ENCODE measurements at places on chromosomes 1 and 21. TPM values are rescaled to one million over a fixed set of nuclear protein-coding genes. Genes with fewer than 3 reads are reported as not detected.
A peak's percentile ranks its signal among the peaks of the same experiment; 100 is the strongest.

DNA sequence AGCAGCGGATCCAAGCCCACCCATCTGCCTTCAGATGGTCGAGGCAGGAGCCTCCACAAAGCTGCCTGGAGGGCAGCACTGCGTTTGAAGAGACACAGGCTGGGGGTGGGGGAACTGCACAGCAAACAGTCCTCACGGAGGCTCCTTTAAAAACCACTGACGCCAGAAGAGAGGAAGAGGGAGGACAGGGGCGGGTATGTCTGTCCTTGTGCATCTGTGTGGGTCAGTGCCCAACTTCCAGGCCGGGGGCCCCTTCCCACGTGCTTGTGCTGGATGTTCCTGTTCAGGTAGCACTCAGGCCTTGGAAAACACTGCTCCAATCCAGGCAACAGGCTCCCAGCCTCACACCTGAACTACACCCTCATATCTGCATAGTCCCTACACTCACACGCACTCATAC lies 7.7 kb downstream of the AHDC1 start:
- no peak for DNase-seq

- DNase-seq, result no peak
Observed at GRCh38 chr1:184914149-184914548, 60.2 kb downstream of the NIBAN1 start.

GRCh38 chr1:119188926-119189325 lies 48.5 kb upstream of the WARS2 start:
- no peak for DNase-seq

The KRTAP12-2 gene
- not detected for total RNA-seq

DNA sequence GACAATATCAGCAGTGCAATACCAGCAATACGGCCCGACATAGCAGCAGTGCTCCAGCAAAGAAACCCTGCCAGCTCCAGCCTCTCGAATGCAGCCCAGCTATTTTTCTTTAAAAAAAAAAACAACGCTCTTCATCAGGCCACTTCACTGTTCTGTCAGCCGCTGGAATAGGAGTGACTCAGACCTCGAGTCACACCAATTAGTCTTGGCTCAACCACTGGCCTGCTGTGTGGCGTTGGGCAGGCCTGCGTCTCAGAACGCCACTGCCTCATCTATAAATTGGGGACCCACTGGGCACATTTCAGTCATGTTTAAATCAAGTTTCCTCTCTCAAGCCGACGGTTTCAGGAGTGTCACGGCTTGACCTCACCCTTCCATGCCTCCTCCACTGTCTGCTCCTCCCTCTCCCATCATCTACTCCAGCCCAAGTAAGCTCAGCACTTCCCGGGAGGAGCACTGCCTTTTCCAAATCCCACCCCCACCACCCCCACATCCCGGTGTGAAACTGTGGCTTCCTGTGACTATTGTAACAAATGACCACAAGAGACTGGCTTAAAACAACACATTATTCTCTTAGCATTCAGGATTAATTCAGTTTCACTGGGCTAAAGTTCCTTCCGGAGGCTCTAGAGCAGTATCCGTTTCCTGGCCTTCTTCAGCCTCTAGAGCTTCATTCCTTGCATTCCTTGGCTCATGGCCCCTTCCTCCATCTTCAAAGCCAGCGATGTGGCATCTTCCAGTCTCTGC lies 71.9 kb upstream of the EFHD2 start:
- DNase-seq, result no peak

DNA sequence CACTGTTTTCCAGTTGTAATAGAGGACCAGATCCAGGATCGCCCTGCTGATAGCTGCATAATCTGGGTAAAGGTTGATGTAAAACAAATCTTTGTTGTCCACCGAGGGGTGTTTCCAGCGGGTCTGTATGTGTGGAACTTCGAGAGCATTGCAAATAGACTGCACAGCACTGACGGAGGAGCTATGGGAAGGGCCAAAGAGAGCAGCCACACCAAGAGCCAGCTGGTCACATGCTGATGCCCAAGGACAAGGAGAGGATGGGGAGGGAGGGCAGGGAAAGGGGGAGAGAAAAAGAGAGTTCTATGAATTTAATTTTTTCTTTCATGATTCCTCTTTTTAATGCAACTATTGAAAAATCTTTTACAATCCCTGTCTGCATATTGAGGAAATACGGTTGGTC lies 250.0 kb downstream of the GRIK1 start:
- no peak for DNase-seq

- DNase-seq, result peak; percentile 24
Observed at GRCh38 chr1:34907487-34908090, 21.9 kb downstream of the DLGAP3 start.

- DNase-seq, result peak; percentile 79
Observed at GRCh38 chr1:160862203-160863060, at the start of gene CD244. Gene CD244, minus strand, starts transcription at chr1:160862887. Its CDS starts 210 bp downstream, at chr1:160862677.

GRCh38 chr1:155070721-155071569 lies 7.4 kb downstream of the EFNA4 start:
- DNase-seq, result peak; percentile 89

The RPTN gene
- not detected for total RNA-seq

DNA sequence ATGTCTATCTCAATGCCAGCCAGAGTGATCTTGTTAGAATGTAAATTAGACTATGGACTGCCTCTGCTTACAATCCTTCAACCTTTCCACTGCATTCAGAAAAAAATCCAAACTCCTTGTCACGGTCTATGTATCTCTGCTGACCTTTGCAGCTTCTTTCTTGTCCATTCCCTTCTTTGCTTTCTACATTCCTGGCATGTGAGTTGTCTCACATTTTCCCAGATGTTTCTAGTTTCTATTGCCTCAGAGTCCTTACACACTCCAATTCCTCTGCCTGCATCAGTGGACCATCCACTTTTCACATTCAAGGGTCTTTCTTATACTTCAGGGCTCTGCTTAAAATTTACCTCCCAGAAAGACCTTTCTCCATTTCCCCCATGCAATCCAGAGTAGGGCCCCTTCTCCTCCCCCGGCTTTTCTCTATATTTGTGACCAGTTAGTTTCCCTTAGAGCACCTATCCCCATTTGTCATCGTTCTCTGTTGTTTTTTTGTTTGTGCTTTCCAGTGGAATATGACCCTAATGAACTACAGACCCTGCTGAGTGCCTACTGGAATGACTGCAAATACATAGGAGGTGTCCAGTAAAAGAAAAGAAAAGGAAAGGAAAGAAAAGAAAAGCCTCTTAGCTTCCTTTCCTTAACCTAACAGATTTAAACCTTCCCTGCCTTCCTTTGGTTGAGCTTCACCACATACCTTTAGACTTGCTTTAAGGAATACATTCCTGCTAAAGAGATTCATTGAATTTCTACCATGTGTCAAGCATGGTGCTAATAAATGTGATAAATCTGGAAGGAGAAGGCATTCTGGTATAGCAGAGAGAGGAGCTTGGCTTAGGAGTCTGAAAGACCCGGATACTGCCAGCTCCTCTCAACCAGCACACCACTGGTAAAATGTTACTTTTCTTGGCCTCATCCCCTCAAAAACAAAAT lies 102.0 kb downstream of the DIRAS3 start:
- no peak for DNase-seq

GRCh38 chr1:3501856-3502640 lies 47.6 kb downstream of the ARHGEF16 start:
- peak; percentile 40 for DNase-seq

- DNase-seq, result peak; percentile 66
Observed at GRCh38 chr1:156807627-156808026, 9.0 kb downstream of the SH2D2A start.

GRCh38 chr1:63024132-63024531 lies 240.2 kb downstream of the ATG4C start:
- DNase-seq, result no peak

DNA sequence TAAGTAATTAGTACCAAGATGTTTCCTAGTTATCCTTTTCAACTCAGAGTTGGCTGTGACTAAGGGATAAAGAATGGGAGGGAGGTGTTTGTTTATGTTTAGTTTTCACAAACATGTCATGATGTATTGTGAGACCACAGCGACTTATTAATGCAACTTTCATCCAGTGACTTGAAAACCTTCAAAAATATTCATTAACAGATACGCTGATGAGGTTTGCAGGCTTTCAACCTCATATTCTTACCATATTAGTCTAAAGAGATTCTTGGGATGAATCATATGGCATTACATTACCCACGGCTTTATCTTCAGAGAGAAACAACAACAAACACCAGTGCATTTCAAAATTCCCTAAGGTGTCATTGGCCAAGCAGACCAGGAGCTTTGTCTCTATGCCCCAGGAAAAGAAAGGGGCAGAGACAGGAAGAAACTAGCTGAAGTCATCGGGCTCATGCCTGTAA lies 36.4 kb downstream of the PALMD start:
- no peak for DNase-seq

GRCh38 chr1:234879147-234880080 lies 249.2 kb downstream of the TOMM20 start:
- no peak for DNase-seq

The SH3BGR gene
- 3.9 TPM for total RNA-seq

The FCGR3B gene
- total RNA-seq, result not detected

The GBP7 gene
- not detected for total RNA-seq

- no peak for DNase-seq
Observed at GRCh38 chr21:15023776-15024175, 41.0 kb downstream of the NRIP1 start.

GRCh38 chr1:25505656-25506385 lies 37.6 kb upstream of the LDLRAP1 start:
- DNase-seq, result no peak

DNA sequence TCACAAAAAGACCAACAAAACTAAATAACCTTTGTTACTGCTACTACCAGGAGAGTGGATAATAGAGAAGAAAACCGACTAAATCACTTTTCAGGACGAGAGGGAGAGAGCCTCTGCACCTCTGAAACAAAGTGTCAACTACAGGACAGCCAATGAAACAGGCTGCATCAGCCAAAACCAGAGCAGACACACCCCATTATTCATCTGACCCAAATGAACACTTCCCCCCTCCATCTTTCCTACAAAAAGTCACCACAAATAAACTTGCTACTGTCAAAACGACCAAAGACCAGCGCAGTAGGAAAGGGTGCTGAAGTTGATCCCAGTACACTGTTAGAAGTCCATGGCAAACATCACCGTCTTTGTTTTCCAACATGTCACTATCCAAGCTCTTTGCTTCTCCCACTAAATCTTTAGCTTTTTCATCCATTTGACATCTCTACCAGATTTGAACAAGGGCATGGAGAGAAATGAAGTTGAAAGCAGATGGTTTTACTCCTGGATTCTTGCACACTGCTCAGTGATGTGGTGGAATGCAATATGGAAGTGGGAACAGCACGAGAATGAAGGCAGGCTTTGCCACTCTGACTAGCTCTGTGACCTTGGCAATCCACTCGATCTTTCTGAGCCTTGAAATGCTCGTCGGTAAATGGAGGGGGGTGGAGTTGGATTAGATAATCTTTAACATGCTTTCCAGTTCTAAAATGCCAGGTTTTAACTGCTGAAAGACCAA lies 20.5 kb downstream of the DSTYK start:
- no peak for DNase-seq

The SPRR4 gene
- not detected for total RNA-seq

- DNase-seq, result no peak
Observed at GRCh38 chr1:167665469-167665868, 35.4 kb downstream of the RCSD1 start.

DNA sequence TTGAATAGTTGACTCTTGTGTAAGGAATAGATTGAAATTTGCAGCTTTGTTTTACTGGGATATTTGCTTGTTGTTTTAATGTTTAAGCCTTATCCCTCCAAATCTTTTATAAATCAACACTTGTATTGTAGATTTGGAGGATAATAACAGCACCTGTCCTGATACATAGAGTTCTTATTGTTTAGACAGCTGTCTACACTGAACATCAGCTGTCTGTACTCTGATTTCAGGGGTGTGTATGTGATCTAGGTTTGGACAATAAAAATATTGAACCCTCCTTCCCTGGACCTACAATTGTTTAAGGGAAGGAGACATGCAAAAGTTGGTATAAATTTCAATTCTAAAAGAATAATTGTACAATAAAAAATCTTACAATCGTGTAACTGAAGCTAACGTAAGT lies 48.3 kb upstream of the DPH5 start:
- no peak for DNase-seq

DNA sequence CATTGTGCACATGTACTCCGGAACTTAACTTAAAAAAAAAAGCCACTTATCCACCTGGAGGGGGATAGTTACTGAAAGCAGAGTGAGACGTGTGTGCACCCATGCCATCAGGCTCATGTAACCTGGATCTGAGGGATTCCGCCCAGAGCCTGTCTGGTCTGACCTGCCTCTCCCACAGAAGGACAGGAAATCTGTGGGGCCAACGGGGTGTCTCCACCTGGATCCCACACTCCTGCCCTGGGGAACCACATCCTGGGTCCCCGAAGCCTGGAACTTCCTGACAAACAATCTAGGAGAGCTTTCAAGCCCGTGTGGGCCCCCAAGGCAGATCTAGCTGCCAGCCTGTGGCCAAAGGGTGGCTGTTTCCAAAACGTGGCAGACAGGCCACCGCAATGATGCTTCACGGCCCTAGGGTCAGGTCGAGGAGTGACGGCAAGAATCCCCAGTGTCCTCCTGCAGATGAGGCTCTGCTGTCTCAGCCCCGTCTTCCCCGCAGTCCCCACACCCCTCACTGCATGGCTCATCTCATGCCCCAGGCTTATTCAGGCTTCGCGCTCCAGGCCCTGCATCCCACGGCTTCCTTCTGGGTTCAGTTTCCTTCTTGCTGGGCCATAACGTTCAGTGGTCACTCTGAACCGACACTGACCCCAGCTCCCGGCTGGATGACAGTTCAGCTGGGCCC lies 21.0 kb upstream of the PCBP3 start:
- DNase-seq, result no peak

- DNase-seq, result no peak
Observed at GRCh38 chr1:36782785-36783184, 251.5 kb downstream of the GRIK3 start.

DNA sequence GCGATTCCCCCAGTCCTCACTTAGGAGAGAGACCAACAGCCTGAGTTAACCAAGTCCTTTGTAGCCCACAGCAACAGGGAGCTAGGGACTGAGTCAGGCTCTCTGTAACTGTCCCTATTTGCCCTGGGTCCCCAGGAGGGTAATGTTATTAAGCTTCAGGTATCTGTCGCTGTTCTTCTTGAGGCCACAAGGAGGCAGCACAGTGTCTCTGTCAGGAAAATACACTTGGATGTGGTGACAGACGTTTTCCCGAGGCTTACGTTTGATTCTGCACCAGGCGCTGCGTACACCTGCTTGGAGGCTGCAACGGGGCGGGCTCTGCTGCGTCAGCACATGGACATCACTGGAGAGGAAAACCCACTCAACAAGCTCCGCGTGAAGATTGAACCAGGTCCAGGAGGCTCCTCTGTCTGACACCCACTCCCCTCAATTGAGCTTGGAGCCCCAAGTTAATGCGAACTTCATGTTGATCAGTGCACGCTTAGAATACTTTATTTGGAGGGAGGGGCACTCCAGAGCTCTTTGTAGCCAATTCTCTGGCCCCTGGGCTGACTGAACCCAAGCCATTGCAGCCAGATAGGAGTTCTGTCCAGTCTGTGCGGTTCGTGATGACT lies 10.7 kb upstream of the ELF3 start:
- DNase-seq, result peak; percentile 45

DNA sequence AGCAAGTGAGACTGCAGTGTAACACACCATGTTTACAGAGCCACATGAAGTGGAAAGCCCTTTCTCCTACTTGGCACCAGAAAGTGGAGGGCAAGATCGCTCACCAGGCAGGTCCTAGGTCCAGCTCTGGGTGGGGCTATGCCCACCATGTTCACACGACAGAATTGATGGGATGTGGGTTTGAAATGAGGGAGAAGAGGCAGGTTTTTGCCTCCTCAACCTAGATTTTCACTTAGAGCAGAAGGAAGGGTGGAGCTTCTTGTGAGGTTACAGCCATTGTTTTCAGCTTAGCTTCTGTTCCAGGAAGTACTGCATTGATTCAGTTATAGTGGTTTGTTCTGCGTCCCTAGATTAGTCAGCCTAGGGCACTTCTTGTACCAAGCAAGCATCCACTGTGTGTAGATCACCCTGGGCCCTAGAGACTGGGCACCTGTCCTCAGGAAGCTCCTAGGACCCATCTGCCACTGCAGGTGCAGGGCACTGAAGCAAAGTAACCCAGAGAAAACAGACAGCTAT lies 2.3 kb downstream of the CD53 start:
- DNase-seq, result peak; percentile 75

All from activated CD4-positive, alpha-beta T cell treated with anti-CD3 and anti-CD28 coated beads for 36 hours (primary cell).